Bone marrow (tissue), 2 donors: ENCODE measurements at places on chromosomes 5 and 9.
A peak's percentile ranks its signal among the peaks of the same experiment; 100 is the strongest.

- DNase-seq, result no peak
Measured at GRCh38 chr9:135689011-135689410, 10.3 kb downstream of the SOHLH1 start.

GRCh38 chr5:125210242-125210947 lies 464.0 kb upstream of the ZNF608 start:
- DNase-seq, result no peak

DNA sequence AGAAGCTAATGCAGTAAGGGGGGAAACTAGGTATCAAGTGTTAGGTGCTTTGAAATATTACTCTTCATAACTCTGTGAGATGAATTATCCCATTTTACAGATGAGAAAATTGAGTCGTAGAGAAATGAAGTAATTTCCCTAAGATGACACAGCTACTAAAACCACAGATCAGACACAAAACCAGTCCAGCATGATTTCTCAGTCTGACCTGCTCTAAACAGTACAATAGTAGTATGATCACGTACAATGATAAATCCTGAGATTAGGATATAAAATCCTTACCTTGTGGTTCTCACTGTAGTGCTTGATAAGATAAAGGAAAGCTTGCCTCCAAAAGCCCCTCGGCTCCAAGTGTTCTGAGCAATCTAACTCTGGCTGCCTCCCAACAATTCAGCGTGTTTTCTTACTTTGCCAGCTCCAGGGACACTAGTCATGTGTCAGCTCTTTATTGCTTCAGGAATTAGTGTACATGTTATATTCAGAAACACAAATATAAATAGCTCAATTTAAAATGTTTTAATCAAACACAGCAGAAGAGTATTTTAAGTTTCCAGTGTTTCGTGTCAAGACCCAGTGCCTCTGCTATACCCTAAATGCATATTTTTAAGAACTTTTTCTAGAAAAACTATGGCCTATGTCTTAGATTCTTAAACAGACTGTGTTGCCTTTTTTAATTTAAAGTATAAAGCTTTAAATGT lies 243.6 kb downstream of the DENND1A start:
- DNase-seq, result no peak

DNA sequence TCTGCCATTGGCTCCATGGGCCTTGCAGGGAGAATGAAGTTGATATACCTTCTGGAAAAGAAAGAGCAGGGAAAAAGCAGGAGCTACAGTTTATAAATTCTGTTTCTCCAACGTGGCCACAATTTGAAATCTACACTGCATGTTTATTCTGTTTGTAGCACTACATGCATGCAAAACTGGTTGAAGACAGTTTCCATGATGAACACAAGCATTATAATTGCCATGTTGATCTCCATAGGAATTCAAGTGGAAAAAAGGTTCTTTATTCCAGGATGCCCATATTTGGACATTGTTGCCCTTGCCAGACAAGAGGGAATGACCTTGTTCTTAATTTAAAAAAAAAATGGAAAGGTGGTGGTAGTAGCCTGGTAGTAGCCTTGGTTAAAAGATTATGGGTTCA lies 69.2 kb upstream of the PALM2AKAP2 start:
- DNase-seq, result no peak

- no peak for DNase-seq
Measured at GRCh38 chr9:128764361-128764760, 7.4 kb downstream of the ZER1 start.

- no peak for DNase-seq
Measured at GRCh38 chr5:19771174-19771835, 216.7 kb downstream of the CDH18 start.

DNA sequence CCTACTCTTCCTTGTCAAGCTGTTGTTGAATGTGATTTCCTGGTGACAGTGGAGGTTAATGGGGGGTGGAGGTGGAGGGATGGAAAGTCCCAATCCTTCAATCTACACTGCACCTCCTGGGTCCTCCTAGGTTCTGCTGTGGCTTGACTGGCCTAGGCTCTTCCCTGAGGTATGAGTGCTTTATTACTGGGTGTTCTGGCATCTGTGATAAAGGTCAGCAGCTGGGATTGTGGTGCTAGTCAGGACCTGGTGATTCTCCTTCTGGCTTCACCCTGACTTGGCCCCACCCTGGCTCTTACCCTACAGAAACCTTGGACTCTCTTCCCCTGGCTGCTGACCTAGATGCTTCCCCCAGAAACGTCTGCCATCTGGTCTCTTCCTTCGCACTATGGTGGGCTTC lies 194.3 kb downstream of the ARHGEF28 start:
- DNase-seq, result no peak

- DNase-seq, result no peak
Measured at GRCh38 chr5:12237837-12238575, 333.8 kb upstream of the CTNND2 start.

- DNase-seq, result no peak
Measured at GRCh38 chr9:88953381-88954029, 37.8 kb upstream of the S1PR3 start.

DNA sequence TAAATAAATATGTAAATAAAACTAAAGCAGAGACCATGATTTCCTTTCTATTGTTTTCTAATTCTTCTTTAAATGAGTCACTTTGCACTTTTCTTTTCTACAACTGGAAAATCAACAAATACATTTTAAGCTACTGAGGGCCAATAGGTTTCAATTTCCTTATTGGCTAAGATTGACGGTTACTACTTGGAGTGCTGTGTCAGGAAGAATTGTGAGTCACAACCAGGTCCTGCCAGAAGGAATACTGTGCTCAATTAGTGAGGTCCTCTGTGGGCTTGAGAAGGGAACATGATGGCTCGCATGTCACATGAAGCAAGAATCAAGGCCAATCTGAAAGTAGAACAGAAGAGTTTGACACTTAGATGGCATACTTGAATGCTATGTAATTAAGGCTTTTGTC lies 110.8 kb downstream of the HMHB1 start:
- no peak for DNase-seq

DNA sequence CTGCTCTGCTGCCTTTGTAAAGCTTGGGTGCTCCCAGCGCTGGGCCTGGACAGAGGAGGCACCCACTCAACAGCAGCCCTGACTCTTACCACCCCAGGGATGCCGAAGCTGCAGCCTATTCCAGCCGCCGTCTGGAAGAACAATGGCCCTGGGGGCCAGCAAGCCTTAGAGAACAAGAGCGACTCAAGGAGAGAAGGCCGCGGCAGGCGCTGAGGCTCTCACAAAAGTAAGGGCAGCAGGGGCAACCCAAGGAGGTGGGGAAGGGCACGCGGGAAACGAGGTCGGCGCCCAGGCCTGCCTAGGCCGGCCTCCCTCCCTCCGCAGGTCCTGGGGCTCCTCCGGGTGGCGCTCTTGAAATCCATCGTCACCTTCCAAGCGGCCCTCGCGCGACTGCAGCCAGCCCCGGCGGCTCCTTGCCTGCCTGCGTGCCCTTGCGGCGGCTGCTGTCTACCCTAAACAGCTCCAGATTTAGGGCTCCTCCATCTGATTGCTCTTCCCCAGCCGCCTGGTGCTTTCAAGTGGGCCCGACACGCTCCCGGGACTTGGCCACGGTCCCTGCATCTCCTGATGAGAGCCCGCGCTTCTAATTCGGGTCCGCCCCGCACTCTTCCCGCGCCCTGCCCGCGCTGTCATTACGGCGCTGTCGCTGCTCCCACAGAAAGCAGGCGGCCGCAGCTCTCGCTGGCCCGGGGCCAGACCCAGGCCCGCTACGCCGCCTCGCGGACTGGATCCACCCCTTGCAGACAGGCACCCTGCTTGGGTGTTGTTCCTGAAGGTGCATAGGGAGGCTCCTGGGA lies 213.3 kb downstream of the SEMA6A start:
- no peak for DNase-seq

DNA sequence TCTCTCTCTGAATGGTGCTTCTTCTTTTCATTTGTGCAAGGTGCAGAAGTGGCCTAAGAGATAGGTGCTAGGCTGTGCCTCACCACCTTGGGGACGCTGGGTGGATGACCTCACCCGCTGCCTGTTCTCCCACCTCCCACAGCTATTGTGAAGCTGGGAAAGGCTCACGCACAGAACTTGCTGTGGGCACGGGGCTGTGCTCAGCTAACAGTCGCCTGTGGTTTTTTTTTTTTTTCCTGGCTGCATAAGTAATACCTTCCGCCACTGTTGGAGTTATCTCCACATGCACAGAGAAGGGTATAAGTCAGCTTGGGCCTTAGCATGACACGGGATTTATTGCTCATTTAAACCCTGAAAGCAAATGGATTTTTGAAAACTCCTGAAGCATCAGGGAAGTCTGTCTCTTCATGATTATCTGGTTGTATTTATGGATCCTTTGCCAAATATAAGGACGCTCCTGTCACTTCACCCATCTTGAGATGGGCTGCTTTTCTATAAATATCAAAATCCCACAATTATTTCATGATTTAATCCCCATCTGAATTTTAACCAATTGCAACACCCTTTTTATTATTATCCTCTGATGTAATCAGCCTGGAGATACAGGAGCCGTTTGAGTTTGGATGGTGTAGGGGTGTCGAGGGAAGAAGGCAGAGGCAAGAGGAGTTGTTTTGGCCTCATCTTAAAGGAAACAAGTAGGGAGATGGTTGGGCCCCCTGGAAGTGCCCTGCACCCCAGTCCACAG lies 9.0 kb downstream of the DBH start:
- DNase-seq, result no peak

- no peak for DNase-seq
Measured at GRCh38 chr5:1476181-1476966, 31.1 kb upstream of the SLC6A3 start.

- DNase-seq, result peak; percentile 63
Measured at GRCh38 chr9:79572608-79573411, 1.0 kb downstream of the TLE4 start.

DNA sequence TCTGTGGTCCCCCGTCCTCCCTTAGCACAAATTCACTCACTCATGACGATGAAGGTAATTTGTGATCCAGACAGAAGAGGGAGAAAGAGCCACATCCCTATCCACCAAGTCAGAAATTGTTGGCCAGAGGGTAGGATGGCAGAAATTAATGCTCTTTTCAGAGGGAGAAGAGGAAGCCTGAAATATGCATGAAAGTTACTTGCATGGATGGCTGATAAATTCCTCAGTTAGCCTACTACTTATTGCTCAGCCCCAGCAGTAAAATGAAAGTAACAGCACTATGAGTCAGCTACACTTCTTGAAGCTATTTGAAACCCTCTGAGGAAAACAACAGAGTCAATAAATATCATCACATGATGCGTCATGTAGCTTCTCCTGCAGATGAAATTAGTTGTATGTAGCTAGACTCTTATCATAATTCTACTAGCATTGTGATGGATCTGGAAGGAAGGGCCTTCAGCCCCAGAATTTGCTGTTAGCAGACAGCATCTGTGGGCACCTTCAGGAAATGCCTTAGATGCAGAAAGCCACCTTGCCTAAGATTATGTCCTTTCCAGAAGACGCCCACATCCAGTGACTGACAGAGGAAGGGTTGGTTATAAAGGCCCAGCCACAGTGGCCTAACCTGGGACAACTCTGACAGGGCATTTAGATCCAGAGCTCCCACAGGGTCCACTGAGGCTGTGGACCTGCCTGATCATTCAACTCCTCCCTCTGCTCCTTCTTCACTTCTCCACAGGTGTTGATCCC lies 81.2 kb upstream of the CCDC112 start:
- DNase-seq, result no peak

- no peak for DNase-seq
Measured at GRCh38 chr5:74031536-74031935, 405.5 kb downstream of the ARHGEF28 start.

- no peak for DNase-seq
Measured at GRCh38 chr9:113933671-113934070, 57.6 kb downstream of the ZNF618 start.

DNA sequence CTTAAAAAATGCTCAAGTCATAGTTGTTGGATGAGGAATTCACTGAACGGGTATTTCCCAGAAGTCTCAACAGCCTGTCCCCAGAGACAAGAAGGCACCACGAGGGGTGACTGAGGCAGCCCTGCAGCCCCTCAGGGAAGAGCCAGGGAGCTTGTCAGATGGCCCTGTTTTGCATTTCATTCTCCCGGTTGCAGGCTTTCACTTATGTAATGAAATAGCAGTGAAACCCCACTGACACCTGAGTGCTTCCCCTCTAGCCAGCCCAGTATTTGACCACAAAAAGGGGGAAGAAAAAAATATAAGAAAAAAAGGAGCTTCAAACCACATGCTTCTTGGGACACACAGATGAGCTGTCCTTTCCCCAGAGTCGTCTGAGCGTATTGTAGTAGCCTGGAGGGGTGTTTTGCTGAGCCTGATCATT lies 75.3 kb upstream of the IL12B start:
- DNase-seq, result peak; percentile 29

- DNase-seq, result no peak
Measured at GRCh38 chr5:132280371-132281240, 13.6 kb upstream of the SLC22A4 start.

DNA sequence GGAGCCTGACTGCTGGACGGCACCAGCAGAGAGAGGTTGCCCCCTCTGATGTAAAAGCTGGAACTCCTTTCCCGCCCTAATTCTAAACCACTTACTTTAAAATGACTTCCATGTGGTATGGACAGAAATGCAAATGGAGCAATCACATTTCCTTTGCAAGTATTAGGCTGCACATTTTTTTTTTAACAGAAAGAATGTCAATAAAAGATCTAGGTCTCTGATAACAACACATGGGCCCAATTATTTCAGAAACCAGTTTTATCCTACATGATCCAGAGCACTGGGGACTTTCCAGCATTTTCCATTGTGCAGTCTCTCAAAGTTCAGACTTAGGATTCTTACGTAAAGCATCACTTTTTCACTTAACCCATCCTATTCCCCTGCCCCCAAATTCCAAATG lies 203.7 kb downstream of the NXNL2 start:
- no peak for DNase-seq

DNA sequence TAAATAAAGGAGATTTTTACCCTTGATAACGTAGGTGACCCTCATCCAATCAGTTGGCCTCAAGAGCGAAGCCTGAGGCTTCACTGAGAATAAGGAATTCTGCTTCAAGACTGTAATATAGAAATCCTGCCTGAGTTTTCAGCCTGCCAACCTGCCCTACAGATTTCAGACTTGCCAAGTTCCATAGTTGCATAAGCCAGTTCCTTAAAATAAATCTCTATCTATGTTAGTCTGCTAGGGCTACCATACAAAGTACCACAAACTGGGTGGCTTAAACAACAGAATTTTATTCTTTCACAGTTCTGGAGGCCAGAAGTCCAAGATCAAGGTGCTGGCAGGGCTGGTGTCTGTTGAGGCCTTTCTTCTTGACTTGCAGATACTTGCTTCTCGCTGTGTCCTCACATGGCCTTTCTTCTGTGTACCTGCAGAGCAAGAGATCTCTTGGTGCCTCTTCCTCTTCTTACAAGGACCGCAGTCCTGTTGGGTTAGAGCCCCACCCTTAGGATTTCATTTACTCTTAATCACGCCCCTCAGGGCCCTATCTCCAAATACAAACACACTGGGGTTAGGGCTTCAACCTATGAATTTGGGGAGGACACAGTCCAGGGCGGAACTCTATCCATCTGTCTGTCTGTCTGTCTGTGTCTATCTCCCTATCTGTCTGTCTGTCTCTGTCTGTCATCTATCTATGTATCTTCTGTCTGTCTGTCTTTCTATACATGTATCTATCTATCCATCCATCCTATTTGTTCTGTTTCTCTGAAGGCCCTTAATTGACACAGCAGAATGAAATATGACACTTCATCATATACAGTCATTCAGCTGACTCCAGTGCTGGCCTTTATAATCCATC lies 17.0 kb upstream of the CMBL start:
- no peak for DNase-seq
